Lower lobe of right lung (tissue), 2 donors: ENCODE measurements at places on chromosomes 1 and 21.

DNA sequence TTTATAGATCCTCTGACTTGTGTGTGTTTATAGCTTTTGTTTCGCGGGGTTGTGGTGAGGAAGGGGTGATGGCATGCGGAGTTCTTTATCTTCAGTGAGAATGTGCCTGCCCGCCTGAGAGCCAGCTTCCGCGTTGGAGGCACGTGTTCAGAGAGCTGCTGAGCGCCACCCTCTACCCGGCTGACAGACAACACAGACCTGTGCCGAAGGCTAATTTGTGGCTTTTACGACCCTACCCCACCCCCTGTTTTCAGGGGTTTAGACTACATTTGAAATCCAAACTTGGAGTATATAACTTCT is 14.4 kb upstream of the CD101 start:
- DNase-seq = no peak

- DNase-seq = peak; percentile 89
Measured at GRCh38 chr1:2128189-2128901, 66.2 kb downstream of the FAAP20 start.

DNA sequence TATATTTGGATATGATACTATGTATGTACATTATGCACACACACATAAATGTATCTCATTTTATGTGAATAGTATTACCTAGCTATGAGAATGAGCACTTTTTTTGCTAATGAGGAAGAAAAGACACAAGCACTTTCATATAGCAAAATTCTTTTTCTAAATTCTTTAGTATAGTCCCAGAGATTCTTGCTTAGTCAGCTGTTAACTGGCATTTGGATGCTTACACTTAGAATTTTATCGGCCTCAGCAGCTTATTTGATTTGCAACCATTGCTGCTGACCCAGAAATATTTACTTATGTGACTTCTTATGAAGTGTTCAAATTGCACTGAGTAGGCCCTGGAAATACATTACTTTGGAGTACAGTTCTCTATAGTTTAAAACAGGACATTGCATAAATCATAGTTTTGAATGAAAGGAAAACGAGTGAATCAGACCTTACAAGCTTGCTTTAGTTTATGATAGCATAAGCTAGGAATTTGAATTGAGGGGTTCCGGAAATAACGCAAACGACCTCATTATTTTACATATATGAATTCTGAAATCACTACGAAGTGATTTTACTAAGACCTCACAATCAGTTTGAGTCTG is 653.9 kb upstream of the NEGR1 start:
- DNase-seq = no peak

DNA sequence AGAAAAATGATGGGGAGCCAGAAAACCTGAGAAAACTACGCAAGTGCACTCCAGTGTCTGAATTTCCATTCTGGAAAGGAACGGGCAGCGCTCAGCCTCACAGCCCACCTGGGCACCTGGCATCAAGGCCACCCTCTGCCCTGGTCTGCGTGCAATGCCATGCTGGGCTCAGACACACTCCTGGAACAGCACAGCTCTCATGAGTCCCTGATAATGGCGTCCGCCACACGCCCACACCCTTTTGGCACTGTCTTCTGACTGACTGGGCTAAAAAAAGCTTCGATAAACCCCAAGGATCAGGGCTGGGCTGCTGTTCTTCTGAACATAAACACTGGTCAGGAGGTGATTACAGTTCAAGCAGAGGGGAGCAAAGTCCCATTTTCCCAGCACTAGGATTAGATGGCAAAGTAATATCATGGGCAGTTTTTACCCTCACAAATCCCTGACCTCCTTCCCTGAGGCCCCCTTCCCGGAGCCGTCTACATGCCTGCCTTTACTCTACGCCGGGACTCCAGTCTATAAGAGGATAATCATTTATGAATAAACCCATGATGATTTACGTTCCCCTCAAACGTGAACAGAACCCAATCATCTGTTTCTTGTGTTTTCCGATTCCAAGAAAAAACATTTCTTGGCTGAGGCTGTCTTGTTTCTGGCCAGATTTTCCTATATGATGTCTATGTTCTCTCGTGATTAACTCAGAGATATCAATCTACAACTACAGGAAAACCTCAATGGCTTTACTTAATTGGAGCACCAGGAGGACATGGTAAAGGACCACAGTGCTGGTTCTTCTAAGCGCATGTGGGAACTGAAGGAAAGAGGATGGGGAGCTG is 22.6 kb downstream of the RCAN1 start:
- no peak for DNase-seq

DNA sequence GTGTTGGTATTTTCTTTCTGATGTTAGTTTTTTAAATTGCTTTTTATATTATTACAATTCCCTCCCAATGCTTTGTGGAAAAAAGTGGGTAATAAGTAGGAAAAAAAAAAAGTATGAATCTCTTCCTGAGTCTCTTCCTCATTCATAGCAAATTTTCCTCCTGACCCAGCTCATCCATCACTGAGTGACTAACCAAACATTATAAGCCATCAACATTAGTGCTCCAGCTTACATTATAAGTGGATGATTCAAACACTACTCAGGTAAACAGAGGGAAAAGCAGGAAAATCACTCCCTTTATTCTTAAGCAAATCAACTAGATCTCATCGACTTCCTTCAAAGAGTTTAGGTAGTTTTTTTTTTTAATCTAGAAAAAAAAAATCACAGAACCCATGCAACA is 15.4 kb upstream of the SAMD13 start:
- no peak for DNase-seq

GRCh38 chr1:42922687-42923366 is 35.8 kb downstream of the SLC2A1 start:
- DNase-seq = no peak

GRCh38 chr1:54158071-54158470 is 5.3 kb upstream of the CDCP2 start:
- no peak for DNase-seq

GRCh38 chr1:85940656-85941306 is 215.8 kb downstream of the COL24A1 start:
- no peak for DNase-seq

DNA sequence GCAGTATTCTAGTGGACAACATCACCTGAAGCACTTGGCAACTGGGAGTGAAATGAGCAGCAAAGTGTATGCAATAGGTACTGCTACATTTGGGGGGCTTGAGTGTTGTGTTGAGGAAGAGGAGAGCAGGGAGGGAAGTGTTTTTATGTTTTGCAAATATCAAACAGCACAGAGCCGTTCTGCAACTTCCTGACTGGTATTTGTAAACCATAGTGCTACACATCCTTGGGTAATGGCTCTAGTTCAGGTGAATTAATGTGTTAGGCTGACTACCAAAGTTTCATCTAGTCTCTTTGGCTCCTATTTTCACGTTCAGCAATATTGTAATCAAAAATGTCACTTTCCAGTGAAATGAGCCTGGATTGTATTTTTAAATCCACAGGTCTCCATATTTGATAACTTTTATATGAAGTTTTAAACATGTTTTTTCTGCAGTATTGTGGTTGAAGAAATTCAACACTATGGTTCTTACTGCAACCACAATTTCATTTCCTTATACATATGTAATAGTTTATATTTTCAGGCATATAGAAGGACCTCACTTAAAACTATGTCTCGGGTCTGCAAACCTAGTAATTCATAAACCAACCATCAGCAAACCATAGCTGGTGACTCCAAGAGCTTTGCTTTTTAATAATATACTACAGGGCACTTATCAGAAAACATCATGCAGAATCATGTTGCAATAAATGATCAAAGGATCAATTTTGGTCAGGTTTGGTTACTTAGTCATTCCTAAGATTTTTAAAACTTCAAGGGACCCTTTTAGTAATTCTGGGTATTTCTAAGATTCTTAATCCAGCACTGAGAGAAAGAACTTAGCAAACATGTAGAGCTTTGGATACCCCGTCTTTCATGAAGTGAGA is 18.8 kb downstream of the ZBTB37 start:
- no peak for DNase-seq

- no peak for DNase-seq
Measured at GRCh38 chr1:192814805-192815204, 6.0 kb downstream of the RGS2 start.

DNA sequence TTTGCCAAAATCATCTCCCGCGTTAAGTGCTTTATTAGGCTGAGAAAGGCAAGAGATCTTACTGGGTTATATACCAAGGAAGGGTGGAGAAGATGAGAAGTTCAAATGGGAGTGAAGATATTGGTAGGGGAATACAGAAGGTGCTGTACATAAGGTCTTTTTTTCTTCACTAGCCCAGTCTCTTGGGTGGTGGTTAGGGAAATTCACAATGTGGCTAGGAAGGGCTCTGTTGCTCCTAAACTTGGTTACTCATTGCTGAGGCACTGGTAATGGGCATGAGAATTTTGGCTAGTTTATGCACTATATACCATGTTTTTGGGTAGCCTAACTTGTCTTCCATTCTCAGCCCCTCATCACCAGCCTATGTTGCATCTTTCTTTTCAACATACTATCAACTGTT is 50.6 kb downstream of the LHX4 start:
- DNase-seq = no peak

GRCh38 chr1:28110555-28110954 is 22.1 kb upstream of the EYA3 start:
- no peak for DNase-seq

DNA sequence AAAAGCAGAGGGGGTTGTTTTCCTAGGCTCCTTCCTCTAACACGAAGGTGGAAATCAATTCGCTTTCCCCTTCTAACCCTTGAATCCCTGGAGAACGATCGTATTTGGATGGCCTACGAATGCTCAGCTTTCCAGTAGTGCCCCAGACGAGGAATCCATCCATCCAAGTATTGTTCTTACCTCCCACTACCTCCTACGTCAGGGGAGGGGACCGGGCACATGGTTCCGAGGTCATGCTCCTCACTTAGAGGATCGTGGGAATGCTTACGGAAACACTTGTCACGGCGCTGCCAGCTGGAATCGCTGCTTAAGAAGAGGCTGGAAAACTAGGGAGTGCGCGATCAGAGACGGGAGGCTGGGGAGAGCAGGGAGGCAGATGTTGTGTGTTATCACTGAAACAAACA is 47.4 kb downstream of the CAPZB start:
- DNase-seq = peak; percentile 62

DNA sequence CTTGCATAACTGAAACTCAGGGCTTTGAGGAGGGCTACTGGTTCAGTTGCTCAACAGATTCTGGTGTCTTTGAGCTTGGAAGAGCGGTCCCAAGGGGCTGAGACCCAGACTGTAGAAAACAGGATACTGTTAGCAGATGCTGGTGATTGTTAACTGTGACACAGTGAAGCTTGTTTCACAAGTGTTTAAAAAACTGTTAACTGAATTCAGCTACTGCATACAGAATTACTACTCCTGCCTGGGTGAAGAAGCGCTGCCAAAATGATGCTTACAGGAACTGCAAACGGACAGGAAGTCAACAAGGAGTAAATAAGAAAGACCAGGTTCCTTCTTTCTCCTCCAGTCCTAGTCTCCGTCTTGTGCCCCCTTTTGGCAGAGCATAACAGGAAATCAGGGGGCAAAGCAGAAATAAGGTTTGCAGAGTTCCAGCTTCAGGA is 195.3 kb upstream of the USP25 start:
- no peak for DNase-seq

DNA sequence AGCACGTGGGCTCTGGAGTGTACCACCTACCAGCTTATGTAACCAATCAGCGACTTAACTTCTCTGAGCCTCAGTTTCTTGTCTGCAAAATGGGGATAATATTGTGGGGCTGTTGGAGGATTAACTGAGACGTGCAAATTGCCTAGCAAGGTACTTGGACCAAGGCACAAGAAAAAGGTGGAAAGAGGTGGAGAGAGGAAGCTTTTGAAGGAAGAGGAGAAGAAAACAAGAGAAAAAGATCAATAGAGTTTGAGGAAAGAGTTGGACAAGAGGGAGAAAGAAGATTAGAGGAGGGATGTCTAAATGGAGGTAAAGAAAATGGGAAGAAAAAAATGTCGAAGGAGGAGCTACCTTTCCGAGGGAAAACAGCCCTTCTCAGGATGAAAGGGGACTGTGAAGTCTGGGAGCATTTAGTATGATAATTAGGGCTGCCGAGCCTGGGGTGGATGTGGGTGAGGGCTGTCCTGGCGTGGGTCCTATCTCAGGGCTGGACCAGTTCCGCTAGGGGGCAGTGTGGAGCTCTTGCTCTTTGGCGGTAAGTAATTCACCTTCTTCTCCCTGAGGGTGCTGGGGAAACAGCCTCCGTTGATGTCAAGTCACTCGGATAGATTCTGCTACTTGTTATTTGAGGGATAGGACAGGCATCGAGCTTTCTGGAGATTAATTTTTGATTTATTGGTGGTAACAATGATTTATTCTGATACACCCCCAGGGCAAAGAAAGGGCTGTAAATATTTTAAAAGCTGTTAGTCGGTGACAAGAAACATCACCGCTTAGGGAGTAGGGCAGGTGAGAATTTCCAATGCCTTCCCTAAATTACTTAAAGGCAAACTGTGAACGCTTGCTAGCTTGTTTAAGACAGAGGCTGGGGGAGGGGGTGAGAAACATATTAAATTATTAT is 79.0 kb upstream of the NFASC start:
- DNase-seq = peak; percentile 76

DNA sequence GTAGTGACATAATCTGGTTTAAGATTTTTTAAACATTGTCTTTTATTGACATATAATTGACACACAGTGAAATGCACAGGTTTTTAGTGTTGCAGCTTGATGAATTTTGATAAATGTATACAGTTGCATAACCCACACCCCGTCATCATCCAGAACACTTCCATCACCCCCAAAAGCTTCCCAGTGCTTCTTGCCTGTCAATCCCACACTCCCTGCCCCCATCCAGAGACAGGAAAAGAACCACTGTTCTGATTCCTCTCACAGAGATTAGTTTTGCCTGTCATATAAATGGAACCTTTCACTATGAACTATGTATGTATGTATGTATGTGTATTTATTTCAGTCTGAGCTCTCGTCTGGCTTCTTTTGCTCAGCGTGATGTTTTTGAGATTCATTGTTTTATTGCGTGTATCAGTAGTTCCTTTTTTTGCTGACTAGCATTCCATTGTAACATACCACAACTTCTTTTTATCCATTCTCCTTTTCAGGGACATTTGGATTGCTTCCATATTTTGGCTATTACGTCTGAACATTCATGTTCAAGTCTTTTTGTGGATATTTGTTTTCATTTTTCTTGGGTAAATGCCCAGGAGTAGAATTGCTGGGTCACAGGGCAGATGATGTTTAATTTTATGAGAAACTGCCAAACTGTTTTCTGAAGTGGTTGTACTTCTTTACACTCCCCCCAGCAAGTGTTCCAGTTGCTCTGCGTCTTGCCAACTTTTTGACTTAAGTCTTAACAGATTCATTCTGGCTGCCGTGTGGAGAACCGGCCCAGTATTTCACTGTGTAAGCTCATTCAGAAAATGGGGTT is 8.7 kb downstream of the UBIAD1 start:
- DNase-seq = peak; percentile 56
